Retina (tissue), 1 donor: ENCODE measurements at places on chromosomes 3 and 15.

DNA sequence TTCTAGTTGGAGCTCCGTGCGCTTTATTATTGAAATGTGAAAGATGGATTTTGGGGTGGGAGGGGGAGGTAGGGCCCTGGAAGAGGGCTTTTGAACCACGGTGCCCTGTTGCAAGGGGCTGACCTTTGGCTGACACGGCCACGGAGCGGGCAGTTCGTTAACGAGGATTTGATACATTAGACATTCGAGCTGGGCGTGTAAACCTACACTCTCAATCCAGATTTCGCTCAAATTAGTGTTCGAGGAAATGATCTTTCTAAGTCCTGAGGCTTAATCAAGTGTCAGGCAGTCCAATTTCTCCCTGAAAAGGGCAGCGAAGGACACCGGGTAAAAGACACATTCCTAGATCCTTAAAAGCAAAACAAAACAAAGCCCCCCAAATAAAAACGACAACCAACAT lies 13.0 kb downstream of the ZIC1 start:
- DNase-seq: peak; percentile 46

DNA sequence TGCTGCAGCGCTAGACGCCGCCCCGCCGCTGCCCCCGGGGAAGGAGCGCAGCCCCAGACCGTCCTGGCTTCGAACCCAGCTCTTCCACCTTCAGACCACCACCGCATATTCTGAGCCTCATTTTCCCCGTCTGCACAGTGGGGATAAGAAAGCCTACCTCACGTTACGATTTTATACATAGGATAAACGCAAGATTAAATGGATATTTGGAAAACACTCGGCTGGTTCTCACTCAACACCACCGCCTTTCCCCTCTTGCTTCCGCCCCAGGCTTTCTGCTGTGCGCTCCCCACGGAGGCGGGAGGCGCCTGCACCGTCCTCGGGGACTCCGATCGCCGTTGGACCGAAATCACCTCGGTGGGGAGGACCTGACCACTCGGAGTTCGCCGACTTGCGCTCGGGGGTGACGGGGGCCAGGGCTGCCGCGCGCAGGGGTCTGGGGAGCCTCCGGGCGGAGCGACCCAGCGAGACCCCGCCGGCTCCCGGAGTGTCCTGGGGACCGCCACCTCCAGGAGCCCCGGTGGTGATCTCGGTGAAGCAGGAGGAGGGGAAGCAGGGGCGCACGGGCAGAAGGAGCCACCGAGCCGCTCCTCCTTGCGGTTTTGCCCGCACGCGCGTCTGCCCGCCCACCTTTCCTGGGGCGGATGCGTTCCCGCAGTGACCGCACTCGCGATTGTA lies 4.0 kb downstream of the FBXL22 start:
- DNase-seq: no peak

DNA sequence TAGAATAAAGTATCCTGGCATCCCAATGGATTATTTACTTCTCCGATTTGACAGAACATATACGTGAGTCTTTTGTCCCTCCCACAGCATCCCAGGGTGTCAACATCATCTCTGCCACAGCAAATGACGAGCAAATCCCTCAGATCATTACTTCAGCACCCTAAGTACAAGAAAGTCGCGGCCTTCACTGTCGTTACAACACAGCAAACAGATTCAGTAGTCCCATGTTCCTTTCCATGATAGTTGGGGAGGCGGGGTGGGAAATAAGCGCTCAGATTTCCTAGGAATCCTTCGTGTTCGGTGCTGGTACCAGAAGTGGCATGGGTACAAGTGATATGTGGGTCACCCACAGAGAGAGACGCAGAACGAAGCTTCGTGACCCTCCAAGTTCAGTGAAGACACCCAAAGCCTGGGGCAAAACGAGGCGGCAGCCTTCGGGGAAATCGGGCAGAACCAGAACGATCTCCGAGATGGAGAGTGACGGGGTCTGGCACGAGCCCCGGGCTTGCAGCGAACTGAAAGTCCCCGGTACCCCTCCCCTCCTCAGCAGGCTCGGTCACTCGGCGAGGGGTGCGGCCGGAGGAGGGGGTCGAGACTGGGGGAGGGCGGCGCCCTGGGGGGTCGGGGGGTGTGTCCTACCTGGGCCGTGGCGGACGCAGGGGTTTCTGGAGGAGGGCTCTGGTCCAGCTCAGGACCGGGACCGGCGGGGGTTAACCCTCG lies 619 bp downstream of the TTBK2 start:
- peak; percentile 72 for DNase-seq

- DNase-seq: no peak
These were observed 106.3 kb downstream of the SRGAP3 start for GRCh38 chr3:9143184-9143583.

DNA sequence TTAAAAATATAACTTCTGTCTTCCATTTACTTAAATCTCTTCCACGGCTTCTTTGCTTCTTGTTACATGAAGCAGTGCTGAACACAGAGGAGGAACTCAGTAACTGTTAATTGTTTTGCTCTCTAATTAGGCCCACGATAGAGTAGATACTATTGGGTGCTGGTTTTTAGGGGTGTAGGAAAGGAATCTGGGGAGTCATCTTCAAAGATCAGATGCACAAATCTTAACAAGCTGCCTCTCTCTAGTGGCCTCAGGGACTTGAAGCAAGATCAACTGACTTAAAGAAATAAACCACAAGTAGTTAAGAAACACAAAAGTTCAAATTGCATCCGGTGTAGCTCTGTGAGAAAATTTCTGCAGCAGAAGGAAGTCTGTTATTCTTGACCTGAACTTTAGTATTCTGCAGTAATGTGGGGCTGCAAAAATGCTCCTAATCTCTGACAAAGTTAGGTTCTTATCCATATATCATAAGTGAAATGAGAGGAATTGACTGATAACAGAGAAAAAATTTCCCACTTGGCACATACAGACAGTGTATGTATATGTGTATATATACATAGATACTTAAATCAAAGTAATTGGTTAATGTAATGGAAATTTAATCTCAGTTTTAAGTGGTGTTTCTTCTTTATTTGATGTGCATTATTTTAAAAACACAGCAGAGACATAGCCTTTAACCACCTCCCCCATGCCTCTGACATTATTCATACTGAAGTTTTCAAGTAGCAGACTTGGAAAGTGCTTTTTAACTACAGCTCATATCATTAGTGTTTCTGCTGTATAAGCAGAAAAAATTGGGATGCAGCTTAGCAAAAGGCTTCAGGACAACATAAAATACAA lies 51.8 kb downstream of the CHST2 start:
- DNase-seq: no peak
